Stimulated activated CD8-positive, alpha-beta memory T cell treated with anti-CD3 and anti-CD28 coated beads, Interleukin-2, amount 100 ng/mL, for 1 hour (primary cell): ENCODE measurements at places on chromosomes 7 and 10.

DNA sequence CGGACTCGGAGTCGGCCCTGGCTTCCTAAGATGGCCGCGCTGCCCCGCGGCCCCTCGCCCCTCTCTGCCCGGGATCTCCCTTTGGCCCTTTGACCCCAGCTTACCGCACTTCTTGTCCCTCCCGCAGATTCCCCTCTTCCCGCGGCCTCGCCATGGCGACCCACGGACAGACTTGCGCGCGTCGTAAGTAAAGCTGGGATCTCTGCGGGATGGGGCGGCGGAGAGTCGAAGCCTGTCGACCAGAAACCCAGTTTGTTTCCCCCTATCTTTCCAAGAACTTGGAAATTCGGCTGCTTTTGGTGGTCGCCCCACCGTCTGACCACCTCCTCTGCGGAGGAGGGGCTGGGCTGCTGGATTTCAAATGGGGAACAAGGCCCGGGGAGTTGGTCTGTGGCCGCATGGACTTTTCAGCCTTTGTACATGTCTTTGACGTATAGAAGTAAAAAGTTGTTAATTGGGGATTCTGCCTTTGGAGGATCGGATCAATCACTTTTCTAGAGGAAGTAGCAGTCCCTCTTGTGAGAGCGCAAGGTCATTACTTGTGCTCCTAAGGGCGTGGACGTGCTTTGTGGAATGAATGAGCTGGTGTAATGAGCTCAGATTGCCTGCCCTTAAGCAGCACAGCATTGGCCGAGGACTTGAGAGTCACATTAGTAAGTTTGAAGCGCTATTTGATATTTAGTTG lies 553 bp downstream of the VDAC2 start:
- no peak for DNase-seq

- no peak for DNase-seq
Observed at GRCh38 chr10:59991117-59991516, 84.8 kb upstream of the CCDC6 start.

DNA sequence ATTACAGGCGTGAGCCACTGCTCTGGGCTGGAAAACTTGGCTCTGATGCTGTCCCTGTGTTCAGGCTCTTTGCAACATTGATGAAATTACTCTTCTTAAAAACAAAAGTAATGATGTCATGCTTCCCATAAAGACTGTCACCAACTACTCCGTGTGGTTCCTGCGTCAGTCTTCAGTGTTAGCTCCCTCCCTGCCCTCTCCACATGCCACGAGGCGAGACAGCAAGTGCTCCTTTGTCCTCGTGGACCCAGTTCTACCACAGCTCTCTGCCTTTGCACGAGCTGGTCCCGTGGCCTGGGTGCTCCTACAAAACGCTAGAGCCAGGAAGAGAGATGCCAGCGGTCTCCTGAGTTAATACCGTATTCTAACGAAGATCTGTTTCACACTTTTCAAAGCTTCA lies 194.5 kb downstream of the SDK1 start:
- DNase-seq, result no peak

DNA sequence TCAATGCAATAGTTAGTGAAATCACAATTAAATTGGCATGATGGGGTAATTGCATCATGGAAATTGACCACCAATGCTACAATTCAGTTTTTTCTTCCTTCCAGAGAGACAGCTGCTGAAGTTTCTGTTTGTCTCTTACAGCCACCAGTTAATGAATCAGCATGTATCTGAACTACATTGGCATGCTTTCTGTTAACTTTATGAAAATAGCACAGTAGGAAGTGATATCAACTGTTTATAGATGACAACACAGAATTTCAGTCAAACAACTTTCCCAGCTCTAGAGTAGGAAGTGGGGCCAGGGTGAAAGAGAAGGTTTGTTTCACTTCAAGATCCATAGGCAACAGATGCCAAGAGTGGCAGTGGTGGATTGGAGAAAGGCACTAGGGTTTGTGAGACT lies 339.6 kb upstream of the VWC2 start:
- DNase-seq, result no peak

- no peak for DNase-seq
Observed at GRCh38 chr7:4747013-4747412, 28.4 kb upstream of the AP5Z1 start.
